ENCODE measurements at places on chromosomes 16 and 17.

DNA sequence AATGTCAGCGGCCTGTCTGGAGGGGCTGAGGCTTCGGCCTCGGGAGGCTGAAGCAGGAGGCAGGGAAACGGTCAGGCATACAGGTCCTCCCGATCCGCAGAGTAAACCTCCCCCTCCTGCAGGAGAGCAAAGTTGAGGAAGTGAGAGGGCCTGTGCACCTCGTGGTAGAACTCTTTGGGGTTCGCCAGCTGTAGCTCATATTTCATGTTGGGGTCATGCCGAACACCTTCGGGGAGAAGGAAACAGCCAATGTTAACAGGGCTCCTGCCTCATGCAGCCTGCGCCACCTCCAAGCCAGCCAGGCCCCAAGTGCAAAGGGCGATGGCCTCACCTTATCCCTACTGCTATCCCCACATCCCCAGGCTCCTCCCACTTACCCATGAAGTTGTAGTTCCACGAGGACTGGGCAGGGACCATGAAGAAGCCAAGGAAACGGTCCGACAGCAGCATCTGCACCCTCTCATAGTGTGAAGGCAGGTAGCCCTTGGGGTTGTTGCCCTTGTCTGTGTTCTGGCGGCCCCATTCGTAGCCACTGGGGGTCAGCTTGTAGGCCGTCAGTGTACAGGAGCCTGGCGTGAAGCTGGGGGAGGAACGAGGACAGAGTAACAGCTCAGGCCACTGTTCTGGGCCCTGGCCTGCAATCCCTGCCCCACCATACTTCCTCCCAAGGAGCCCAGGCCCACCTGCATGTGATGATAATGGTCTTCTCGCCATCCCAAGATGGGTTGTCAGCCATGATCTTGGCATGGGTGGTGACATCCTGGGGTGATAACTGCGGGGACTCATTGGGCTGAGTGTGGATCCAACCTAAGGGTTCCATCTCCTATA lies 1.3 kb upstream of the RILP start:
- DNase-seq, result no peak

- no peak for DNase-seq
Observed at GRCh38 chr16:12235110-12235509, 258.6 kb downstream of the SNX29 start.

DNA sequence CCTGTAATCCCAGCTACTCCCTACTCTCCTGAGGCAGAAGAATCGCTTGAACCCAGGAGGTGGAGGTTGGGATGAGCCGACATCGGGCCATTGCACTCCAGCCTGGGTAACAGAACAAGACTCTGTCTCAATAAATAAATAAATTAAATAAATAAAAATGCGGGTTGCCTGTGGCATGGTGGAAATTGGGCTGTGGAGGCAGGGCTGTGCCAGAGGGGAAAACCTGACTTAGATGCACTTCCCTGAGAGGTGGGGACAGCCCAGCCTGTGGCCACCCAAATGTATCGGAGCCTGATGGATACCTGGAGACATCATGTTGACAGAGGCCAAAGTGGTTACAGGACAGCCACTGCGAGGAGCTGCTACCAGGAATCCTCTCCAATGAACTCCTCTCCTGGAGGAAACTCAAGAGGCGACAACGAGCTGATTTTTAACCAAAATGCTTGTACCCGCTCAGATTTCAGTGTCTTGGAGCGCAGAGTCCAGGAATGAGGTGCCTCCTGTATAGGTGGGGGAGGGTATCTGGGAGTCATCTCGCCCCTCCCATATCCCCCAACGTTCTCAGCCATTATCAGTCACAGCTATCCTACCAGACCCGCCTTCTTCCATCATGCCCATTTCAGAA lies 32.3 kb downstream of the DDX19A start:
- DNase-seq, result no peak

DNA sequence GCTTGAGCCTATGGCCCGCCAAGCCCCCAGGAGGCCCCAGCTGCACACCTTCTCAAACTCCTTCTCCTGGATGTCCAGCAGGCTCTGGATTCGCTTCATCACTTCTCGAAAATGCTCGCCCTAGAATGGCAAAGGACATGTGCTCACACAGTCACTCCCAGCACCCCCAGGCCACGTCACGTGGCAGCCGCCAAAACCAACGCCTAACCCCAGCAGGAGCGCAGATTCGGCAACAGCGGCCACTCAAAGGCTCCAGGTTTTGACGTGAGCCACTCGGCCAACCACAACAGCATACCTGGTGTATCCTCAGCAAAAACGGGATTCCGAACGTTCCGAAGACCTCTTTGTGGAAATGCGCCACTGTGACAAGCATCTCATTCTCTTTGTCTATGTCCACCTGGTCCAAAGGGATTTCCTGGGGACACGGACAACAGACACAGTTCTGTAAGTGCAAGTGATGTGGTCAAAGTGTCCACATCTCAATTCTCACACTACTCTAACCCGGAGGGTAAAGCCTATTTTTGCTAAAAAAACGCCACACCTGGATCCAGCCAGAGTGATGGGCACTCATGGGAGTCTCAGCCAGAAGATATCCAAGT lies 12.7 kb downstream of the LITAFD start:
- DNase-seq, result no peak

- DNase-seq, result no peak
Observed at GRCh38 chr16:85825326-85825725, 25.8 kb downstream of the COX4I1 start.

DNA sequence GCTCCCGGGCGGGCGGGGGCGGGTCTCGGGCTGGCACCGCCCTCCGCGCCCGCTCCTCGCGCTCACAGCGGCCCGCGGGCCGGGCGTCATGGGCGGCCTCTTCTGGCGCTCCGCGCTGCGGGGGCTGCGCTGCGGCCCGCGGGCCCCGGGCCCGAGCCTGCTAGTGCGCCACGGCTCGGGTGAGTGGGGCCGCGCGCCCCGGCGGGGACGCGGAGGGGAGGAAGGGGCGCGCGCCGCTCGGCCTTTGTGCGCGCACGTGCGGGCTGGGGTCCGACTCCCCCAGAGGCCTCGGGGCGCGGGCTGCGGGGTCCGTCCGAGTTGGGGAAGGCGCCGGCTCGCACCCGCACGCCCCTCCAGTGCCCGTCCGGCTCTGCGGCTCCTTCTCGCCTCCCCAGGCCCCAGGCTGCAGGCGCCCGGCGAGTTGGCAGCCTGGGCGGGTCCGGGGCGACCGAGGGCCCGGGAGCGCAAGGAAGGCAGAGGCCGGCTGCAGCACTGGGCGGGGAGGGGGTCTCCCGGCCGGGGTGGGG lies at the start of gene NME4:
TSS of gene NME4 (plus strand) at position 65 of the 527 bp plus-strand sequence. CDS start at position 89, 24 bp downstream.
- DNase-seq, result peak; percentile 19
